A549 treated with AZD2906 at 1 μM for 4 hours (cell line): ENCODE measurements at places on chromosomes 11 and 22. TPM values are rescaled to one million over a fixed set of nuclear protein-coding genes. Genes with fewer than 3 reads are reported as not detected.

Gene DAGLA
- total RNA-seq, result 5.2 to 8.3 TPM (median 7.4 TPM) in 5 replicates

Gene SLC1A2
- 0.07 to 0.28 TPM (median 0.08 TPM) in 5 replicates for total RNA-seq

Gene PKDREJ
- not detected in 5 replicates for total RNA-seq

Gene ANO5
- 1.2 to 1.7 TPM (median 1.5 TPM) in 5 replicates for total RNA-seq

Gene MRGPRE
- 0.07 to 0.28 TPM (median 0.08 TPM) in 5 replicates for total RNA-seq
